T-helper 2 cell (primary cell): ENCODE measurements at places on chromosomes 1 and 21.

- DNase-seq = no peak
These were observed 27.3 kb upstream of the GOLT1A start for GRCh38 chr1:204241050-204241449.

DNA sequence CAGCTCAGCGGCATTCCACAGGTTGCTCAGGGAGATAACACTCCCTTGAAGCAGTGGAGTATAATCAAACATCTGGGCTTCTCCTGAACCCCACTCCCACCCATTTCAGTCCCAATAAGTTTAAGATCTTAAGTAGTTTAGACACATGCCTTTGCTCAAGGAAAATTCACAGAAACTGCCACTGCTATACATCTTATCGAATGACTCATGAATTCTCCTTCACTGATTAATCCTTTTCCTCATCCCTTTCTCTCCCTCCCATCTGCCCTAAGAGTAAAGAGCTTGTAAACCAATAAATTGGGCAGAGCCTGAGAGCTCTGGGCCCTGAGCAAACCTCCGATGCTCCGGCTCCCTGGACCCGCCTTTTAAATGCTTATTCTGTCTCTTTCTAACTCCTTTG is 10.2 kb downstream of the VN1R5 start:
- DNase-seq = no peak

- DNase-seq = no peak
These were observed 10.7 kb upstream of the ARHGEF16 start for GRCh38 chr1:3443807-3444206.

- DNase-seq = no peak
These were observed 301.2 kb upstream of the ADGRL2 start for GRCh38 chr1:81499487-81499886.

GRCh38 chr1:147109041-147109440 is 63.2 kb downstream of the PRKAB2 start:
- no peak for DNase-seq
